DMS53 (cell line): ENCODE measurements at places on chromosomes 3 and 15.

DNA sequence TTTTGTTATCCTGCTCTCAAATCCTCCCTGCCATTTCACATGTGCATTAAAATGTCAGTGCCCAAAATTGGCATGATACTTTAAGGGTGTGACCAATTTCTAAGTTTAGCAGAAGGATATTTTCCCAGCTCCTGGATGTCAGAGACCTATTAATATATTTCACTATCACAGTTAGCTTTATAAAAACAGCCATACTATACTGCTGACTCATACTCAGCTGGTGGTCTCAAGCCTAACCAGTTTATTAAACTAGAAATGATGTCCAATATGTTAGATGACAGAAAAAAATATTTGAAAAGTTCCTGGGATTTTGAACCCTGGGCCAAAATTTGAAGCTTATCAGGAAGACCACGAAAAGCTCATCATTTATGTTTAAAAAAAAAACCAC is 60.9 kb upstream of the ZNF280D start:
- no peak for DNase-seq

GRCh38 chr3:187783098-187783497 is 37.8 kb upstream of the BCL6 start:
- peak; percentile 41 for DNase-seq

GRCh38 chr3:18345015-18345367 is 80.1 kb downstream of the SATB1 start:
- no peak for DNase-seq

DNA sequence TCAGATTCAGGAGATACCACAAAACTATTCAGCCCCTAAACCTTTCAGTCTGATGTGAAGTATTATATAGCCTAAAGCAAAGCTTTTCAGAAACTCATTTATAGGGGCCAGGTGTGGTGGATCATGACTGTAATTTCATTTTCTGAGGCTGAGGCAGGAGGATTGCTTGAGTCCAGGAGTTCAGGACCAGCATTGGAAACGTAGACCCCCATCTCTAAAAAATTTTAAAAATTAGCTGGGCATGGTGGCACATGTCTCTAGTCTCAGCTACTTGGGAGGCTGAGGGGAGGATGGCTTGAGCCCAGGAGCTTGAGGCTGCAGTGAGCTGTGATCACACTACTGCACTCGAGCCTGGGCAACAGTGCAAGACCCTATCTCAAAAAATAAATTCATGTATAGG is 60.0 kb downstream of the TMOD3 start:
- DNase-seq, result no peak

DNA sequence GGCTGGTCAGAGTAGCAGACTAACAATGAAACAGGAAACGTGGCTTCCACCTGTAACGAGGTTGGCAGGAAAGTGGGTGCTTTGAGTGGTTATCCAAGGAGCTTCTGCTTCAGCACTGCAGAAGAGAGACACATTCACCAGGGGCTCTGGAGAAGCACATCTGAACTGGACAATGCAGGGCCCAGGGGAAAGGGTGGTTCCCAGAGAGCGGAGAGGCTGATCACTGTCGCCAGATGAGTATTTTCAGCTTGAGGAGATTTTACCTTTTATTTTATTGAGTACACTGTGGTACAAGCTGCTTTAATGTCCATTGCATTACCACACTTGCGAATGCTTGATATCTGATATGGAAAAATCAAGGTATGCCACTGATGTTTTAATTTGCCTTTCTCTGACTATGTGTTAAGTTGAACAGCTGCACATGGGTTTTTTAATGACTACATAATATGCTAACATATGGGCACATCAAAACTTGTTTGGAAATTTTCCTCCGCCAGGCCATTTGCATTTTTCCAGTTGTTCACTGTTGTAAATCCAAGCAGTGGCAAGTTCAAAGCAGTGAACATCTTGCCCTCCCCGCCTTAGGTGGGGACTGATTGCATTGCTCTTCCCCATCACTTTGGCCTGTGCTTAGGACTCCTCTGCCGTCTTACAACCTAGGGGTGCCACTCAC is 52.1 kb downstream of the LRTM1 start:
- DNase-seq, result no peak

DNA sequence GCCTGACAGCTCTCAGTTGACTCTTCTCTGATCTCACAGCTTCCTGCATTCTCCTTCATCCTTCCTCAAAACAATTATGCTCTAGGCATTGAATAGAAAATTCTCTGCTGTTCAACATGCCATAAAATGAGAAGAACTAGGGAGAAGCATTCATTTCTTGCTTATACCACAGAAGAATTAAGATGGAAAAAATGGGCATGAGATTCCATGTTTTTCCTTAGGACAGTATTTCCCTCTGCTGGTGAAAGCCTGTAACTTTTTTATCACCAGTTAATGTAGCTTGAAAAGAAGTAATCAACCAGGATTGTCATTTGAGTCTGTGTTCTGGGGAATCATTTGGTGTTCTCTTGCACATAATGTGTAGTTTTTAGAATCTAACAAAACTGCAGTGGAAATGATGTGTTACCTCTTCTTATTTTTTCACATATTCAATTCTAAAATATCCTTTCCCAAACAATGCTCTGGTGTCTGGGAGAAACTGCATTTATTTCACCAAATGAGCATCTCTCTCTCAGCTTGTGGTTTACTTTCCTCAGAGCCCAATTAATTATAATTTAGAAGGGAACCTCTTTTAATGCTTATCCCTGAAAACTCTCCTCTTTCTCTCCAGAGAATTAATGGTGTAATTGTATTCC is 92.8 kb upstream of the DCBLD2 start:
- DNase-seq, result peak; percentile 66

GRCh38 chr15:69666441-69666882 is 213.8 kb downstream of the RPLP1 start:
- DNase-seq, result no peak

DNA sequence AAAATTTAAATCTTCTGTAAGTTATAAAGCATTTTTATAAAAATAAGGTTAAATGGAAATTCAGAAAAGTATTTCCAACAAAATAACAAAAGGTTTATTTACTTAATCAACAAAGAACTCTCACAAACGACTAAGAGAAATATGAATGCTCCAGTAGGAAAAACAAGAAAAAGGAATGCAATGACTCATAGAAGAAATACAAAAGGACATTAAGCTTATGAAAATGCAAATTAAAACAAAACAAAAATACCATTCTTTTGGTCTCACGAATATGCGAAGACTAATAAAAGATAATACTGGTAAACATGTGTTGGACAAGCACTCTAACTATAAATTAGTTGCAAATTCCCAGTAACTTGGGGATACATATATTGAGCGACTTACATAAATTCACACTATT is 17.5 kb upstream of the TBC1D5 start:
- DNase-seq, result no peak

DNA sequence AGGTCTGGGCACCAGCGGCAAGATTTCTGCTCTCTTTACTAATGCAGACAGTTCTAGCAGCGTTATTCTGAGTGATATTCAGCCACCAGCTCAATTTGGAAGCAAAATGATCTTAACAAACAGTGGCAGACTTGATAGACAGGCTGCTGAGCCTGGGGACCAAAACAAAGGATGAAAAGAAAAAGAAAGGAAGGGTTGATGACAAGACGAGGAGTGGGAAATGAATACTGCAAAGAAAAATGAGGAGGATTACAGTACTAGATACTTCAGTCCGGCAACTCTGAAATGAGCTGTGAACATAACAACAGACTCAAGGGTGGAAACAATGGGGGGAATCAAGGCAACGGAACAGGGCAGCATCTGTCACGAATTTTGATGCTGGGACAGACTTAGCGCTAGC is 28.8 kb downstream of the FHIT start:
- DNase-seq, result no peak

DNA sequence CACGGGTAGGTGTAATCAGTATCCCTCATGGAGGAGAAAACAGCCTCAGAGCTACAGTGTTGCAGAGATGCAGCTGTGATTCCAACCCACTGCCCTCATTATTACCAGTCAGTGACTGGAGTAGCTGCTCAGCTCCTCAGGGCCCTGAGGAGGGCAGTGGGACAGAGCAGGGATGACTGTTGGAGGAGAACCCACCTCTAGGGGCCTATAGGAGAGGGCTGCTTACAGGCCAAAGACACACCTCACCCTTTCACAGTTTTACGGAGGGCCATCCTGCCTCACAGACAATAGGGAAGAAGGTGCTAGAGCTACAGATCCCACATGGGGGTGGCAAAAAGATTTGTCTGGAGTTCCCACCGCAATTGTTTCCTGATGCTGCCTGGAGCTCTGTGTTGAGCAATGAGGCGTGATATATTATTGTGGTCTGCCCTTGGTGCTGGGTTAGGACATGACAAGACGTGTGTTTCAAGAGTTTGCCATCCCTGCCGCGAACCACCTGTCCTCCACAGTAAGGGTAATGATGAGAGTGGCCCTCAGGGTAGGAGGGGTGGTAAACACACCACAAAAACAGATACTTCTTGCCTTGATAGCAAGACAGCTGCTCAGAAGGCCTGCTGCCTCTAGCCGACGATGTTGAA is 140.5 kb upstream of the TPM1 start:
- no peak for DNase-seq

DNA sequence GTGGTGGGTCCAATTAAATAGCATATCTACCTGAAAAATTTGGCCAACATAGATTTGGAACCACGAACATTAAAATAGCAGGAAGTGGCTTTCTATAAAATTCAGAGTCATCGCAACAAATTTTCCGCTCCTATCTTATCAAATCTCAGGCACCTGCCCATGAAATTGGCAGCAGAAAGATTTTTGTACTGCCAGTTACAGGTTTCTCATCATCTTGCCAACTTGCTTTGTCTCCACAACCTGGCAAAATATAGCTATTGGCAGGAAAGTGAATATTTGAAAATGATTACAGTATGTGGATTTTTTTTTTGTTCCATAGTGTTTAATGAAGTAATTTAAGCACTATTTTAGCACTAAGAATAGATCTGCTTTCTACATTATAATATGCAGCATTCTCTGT is 161.6 kb upstream of the LRRC3B start:
- DNase-seq, result no peak

- peak; percentile 68 for DNase-seq
These were observed 471 bp downstream of the NKIRAS1 start for GRCh38 chr3:23916152-23916885.

DNA sequence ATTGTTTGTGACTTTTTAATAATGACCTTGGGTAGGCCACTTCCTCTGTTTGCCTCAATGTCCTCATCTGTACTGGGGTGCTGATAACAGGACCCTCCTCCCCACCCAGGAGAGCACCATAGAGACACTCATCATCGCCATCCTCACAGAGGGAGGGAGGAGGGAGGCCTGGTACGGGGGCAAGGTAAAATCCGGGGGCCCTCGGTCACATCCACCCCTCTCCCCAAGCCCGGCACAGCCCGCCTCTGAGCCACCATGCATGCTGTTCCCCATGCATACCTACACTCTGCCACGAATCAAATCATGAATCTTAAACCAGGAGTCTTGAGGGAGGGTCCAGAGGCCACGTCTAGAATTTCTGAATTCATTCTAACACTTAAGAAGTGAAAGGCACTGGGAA is 74.9 kb upstream of the IQSEC1 start:
- no peak for DNase-seq

DNA sequence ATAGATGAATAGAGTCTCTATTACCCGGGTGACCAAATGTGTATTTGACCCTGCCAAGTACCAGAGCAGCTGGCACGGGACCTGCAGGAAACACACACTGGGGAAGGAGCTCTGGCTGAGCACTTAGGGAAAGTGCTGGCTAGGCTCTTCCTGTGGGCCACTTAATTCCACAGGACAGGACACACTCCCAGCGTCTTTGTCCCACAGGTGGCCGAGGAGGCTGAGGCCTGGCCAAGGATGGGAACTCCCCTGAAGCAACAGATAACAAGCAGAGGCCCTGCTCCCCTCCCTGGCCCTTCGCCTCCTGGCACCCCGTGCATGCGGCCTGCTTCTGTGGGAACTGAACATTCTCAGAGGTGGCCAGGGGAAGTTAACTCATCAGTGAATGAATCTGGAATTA is 180.8 kb downstream of the ATP10A start:
- no peak for DNase-seq

- DNase-seq, result no peak
These were observed 24.4 kb downstream of the XXYLT1 start for GRCh38 chr3:195246581-195246995.

- no peak for DNase-seq
These were observed 336.4 kb upstream of the CTNNB1 start for GRCh38 chr3:40862946-40863345.

GRCh38 chr3:122314228-122314876 is 10.7 kb upstream of the CSTA start:
- no peak for DNase-seq

DNA sequence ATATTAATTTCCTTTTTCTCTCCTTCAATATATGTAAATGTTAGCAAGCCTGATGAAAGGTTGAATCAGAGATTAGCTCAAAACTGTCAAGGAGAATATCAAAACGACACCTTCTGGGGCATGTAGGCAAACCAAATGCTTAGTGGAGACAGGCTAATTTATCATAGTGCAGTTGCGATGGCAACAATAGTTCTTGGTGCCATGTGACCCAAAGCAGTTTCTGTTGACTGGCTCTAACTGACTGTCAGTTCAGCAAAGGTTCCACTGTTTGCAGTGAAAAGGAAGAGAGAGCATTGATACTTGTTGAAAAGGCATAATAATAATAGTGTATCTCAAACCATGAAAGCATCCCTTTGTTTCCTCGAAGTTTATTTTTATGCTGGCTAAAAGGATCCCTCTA is 513.9 kb downstream of the NLGN1 start:
- DNase-seq, result no peak

DNA sequence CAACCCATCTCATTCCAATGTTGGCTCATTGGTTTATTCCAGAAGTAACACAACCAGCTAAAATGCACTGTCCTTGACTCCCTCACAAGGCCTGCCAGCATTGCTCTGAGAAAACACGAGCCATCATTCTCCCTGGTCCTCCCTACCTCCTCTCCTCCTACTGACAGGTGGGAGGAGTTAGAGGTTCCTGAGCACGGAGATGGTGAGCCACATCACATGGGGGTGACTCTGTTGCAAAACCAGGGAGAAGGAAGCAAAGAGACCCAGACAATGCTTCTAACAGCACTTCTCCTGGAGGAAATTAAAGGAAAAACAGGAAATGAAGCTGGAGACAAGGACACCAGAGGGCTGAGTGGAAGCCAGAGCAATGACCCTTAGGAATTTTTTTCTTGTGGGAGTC is 667.4 kb downstream of the NTRK3 start:
- no peak for DNase-seq

- DNase-seq, result no peak
These were observed 6.6 kb downstream of the KATNBL1 start for GRCh38 chr15:34203305-34203704.

DNA sequence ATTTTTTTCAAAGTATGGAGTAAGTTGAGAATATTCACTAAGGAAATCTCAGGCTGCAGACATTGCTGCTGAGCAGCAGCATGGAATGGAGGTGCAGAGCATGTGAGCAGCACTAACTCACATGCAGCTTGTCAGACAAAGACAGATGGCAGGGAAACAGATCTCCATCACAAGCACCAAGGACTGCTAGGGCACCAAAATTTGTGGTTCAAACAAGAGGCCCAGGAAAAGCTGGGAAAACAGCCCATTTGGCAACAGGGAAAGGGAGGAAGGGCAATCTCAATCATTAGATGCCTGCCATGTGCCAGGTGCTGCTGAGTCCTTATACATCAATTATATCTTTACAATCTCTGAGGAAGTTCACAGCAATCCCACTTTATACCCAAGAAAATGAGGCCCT is 47.2 kb upstream of the EIF1B start:
- no peak for DNase-seq

GRCh38 chr15:76234337-76234889 is 76.9 kb downstream of the ETFA start:
- no peak for DNase-seq

GRCh38 chr3:137047240-137047639 is 89.5 kb downstream of the IL20RB start:
- no peak for DNase-seq
